ENCODE measurements at places on chromosomes 12 and 14.
A peak's percentile ranks its signal among the peaks of the same experiment; 100 is the strongest.

DNA sequence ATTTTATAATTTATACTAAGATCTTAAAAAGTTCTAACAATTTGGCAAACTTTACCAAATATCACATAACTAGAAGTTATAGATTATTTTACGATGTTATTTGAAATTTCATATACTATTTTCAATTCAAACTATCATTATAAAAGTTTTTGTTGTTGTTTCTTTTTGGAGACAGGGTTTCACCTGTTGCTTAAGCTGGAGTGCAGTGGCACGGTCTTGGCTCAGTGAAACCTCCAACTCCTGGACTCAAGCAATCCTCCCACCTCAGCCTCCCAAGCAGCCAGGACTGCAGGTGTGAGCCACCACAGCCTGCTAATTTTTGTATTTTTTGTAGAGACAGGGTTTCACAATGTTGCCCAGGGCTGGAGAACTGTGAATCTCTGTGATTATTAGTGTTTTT lies 87.8 kb downstream of the SPPL3 start:
- no peak for DNase-seq

- no peak for DNase-seq
Measured at GRCh38 chr14:23015618-23016017, 5.7 kb upstream of the C14orf93 start.

- peak; percentile 90 for DNase-seq
Measured at GRCh38 chr12:111685811-111686573, at the start of the genes ACAD10 and BRAP. Gene ACAD10, plus strand, starts transcription at chr12:111686053. Its CDS starts 6,657 bp downstream, at chr12:111692710. Gene BRAP, minus strand, starts transcription at chr12:111685956. Its CDS starts 164 bp downstream, at chr12:111685792.

DNA sequence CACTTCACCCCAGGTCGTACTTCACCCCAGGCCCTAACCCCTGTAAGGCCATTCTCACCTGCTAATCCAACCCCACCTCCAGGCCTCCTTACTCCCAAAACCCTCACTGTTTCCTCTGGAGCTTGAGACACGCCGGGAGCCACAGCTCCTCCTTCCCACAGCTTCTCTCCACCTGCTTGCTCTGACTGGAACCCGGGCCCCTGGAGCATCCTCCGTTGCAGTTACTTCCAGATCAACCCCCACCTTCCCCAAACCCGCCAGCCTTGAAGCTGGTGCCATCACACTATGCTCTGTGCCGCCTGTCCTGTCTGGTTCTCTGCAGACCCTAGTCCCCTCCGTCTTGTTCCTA lies 34.6 kb upstream of the PPP2R5C start:
- DNase-seq: no peak

GRCh38 chr14:25933731-25934130 lies 664.1 kb downstream of the NOVA1 start:
- DNase-seq: no peak

GRCh38 chr12:112597986-112598385 lies 179.2 kb downstream of the PTPN11 start:
- no peak for DNase-seq

GRCh38 chr14:33871394-33871793 lies 79.5 kb downstream of the EGLN3 start:
- DNase-seq: no peak

GRCh38 chr12:50313256-50313931 lies 30.1 kb upstream of the LIMA1 start:
- DNase-seq: no peak

- peak; percentile 23 for DNase-seq
Measured at GRCh38 chr12:126784328-126784921, 1482.5 kb upstream of the TMEM132C start.

- no peak for DNase-seq
Measured at GRCh38 chr12:20950248-20950647, 139.7 kb downstream of the SLCO1B3 start.

- DNase-seq: peak; percentile 80
Measured at GRCh38 chr12:53180931-53181645, 363 bp upstream of the CSAD start.

DNA sequence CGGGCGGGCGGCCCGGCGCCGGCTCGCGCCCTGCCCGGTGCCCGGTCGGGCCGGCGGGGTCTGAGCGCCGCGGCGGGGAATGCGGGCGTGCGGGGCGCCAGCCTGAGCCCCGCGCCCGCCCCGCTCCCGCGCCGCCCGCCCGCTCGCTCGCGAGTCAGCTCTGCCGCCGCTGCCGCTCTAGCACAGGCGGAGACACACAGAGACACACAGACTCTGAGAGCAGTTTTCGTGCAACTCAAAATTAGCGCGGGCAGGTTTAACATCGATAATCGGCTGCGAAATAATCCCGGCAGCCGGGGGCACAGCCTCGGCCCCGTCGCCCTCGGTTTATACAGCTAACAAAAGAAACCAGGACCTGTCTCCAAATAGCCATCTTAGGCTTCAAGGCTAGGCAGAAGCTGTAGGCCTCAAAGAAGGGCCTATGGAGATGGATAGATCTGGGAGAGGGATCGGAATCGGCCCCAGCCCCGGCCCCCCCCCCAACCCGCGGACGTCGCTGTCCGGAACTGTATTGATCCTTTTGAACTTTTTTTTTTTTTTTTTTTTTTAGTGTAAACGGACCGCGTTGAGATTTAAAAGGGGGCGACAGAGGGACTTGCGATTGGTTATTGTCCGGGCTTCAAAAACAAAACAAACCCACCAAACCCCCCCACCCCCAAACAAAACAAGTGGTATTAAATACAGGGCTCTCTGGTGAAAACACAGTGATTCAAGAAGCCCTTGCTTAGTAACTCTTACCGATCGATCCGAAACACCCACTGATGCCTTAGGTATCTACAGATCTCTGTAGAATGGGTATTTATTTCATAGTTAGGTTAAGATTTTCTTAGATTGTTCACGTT lies 1.1 kb downstream of the ARID2 start:
- peak; percentile 67 for DNase-seq

- DNase-seq: no peak
Measured at GRCh38 chr12:106711316-106711715, 63.2 kb upstream of the RIC8B start.

DNA sequence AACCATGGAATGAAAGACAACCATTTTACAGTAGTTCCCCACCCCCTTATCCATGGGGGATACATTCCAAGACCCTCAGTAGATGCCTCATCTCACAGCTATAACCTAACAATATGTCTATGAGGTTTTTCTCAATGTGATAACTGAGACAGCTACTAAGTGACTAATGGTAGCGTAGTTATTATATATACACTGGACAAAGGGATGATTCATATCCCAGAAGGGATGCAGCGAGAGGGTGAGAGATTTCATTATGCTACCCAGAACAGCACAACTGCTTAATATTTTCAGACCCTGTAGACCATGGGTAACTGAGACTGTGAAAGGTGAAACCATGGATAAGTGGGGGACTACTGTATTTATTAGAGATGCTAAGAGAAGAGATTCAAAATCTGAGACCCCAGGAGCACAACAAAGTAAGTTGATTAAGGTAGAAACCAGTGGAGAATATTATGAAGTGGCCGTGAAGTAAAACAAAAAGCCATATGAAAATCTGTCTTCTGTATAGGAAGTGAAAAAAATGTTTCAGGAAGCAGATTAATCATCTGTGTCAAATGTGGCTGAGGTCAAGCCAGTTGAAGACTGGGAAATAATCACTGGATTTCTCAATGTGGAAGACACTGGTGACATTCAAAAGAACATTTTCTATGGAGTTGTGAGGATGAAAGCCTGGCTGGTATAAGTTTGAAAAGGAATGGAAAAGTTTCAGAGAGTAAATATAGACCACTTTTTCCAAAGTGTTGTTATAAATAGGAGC lies 77.2 kb downstream of the RPL10L start:
- DNase-seq: no peak

DNA sequence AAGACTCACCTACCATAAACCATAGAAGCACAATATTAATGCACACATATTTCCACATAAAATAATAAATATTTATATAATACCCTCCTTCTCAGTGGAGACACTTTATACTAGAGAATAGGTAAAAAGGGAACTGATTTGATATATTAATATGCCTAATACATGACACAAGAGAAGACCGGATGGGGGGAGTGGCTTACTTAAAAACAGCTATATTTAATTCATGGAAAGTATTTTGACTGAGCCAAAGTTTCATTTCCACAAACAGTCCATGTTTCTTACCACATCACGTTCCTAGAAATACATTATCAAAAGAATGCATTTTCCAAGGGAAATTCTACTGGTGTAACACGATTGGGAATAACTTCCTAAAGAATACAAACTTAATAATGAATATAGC lies 63.4 kb downstream of the ITPR2 start:
- no peak for DNase-seq

Data from G401 (cell line).